ENCODE measurements at places on chromosomes 1 and 21.
A peak's percentile ranks its signal among the peaks of the same experiment; 100 is the strongest.

GRCh38 chr1:224433041-224433691 is 1.4 kb downstream of the WDR26 start:
- peak; percentile 24 for DNase-seq

DNA sequence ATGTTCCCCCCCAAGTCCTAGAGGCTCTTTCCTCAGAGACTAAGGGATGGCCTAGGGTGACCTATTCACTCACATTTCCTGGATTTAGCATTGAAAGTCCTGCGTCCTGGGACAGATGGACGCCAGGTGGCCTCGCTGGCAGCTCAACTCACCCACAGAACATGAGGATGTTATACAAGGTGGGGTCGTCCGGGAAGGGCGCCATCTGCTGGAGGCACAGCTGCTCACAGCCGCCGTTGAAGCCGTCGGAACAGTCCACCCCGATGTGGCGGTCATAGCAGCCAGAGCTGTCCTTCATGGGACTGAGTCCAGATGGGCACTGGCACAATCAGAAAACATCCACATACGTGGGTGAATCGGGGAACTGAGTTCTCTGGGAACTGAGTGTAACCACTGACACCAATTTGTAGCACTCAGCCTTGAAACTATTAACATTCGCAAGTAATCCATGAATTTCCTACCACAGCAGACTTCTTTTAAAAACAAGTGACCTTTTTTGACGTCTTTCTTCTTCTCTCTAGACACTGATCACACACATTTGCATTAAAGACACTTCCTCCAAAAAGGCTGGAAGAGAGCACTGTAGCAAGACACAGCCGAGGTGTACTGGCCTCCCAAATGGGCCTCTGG is 215.4 kb downstream of the ASTN1 start:
- no peak for DNase-seq

DNA sequence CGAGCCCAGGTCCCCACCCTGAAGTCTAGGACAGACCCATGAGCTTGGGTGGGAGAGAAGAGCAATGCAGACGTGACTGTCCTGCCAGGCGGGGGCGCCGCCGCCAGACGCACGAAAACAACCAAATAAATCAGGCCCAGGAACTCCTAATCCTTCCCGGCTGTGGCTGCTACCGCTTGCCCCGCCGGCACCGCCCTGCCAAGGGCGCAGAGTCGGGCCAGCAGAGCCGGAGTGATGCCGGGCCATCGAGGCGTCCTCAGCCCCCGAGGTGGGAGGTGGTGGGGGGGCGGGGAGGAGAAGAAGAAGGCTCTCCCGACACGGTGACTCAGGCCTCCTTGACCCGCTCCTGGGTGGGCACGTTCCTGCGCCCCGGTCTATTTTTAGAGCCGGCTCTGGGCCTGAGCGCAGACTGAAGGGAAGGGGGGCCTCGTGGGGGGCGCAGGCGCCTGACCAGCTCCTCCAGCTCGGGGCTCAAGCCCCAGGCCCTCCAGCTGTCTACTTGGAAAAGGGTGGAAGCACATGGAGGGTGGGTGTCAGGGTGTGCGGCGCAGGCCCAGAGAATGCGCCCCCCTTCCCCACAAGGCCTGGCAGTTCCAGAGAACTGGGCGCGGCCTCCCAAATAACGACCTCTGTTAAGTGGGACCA is 10.7 kb upstream of the COL16A1 start:
- peak; percentile 15 for DNase-seq

GRCh38 chr1:93593854-93594602 is 87.6 kb downstream of the BCAR3 start:
- no peak for DNase-seq

DNA sequence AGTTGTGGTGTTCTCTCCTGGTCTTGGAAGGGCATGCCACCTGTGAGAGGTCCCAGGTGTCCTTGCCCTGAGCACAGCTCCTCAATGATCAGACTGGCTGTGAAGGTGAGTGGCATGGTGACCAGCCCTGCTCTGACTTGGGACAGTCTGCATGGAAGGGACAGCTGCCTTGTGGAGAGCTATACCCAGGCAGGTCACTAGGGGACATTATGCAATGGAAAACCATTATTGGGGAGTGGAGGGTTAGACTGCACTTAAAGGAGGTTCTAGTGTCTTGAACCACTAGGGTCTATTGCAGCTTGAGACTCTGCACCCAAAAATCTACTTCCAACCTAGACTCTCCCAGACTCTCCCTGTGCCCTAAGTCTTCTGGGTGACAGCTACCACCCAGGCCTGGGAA is 24.8 kb downstream of the FAM78B start:
- no peak for DNase-seq

DNA sequence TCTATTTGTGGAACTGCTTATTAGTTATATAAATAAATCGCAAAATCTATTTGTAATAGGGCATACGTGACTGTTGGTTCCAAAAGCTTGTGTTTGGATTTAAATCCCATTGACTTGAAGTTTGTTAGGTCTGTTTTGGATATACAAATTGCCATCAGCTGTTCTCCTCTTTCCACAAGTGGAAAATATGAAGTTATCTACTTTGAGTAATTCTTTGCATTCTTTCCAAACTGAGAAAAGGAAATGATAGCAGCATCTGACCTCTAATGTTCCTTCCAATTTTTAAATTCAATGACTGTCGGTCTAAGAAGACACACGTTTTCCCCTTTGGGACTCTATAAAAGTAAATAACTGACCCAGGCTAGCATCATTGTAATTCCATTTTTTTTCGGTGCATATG is 165.7 kb upstream of the SGIP1 start:
- DNase-seq, result no peak

DNA sequence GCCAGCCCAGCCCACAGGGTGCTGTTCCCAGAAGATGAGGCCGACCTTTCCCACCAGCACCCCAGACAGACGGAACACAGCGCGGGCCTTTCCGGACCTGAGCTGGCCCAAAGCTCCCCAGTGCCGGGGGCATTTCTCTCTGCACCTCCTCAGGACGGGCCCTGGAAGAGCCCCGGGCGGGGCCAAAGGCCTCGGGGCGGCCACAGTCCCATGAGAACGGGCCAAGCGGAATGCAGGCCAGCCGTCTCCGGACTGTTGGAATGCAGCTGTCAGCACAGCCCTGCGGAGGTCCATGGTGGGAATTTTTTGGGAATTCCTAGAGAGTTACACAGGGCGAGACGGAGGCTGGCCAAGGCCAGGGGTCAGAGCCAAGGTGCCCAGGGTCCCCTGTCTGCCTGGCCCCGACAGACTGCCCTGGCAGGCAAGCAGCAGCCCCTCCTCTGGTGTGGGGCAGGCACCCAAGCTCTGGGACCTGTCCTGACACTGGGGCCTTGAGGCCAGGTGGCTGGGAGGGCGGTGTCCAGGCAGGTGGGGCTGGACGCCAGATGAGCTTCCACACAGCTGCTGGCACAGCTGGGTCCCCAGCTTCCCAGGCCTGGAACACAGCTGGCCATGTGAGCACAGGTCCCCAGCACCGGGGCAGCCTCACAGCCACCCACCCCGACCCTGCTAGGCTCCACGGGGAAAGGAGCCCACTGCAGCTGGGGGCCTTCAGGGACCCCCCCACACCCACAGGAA is 63.0 kb downstream of the MEGF6 start:
- no peak for DNase-seq

DNA sequence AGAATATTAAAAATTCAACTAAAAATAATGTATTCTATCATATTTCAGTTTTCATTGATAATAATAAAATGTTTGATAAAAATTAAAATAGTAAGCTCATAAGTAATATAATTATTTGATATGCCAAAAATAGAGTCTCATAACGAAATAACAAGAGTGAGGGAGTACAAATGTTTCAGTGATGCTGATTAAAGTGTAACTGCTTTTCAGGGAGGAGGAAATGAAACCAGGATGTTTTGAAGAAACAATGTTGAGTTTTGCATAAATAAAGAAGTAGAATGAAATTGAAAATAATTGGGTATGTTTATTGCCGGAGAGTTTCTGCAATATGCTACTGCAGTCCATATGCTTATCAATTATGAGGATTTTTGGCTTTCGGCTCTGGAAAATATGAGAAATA is 1159.8 kb upstream of the ADGRL2 start:
- DNase-seq, result no peak

DNA sequence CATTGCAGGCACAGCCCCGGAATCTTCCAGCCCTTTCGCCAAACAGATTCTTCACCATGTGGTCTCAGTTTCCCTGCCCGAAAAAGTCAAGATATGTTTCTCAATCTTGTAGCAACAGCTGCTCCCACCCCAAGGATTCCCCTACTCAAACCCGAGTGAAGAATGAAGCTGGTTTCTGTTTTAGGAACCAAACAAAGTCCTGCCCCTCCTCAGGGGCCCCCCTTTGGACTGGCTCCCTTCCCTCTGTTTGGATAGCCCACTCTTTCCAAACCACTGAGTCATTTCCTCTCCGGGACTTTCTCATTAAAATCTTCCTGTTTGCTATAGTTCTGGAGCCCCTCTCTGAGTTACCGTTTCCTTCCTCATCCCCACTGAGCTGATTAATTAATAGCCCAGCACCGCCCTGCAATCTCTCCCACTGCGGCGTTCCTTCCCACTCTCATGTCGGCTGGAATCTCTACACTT is 100.9 kb downstream of the TSEN15 start:
- DNase-seq, result no peak

DNA sequence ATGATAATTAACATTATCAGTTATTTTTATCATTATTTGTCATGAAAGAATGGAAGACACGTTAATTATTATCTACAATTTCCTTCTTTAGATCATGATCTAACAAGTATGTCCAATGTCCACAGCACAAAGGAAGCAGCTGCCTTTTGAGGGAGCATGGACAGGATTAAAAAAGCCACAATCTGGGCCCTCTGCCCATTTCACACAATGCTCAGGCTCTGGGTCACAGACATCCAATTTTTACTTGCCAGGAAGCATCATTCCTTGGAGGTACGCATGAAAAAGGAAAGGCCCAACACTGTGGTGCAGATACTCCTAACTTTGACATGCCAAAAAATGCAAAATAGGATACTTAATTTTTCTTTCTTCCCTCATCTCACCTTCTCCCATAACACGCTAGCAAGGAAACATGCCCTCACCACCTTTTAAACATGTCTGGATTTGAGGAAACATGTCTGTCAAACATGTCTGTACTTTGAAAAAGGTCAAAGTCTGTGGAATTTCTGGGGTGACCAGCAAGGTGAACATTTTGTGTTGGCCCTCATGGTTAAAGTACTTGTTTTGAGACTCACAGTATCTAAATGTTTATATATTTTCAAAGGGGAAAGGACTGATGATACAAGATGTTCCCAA is 40.0 kb downstream of the GADD45A start:
- DNase-seq, result no peak

- DNase-seq, result no peak
Measured at GRCh38 chr1:203898458-203899352, 37.3 kb downstream of the SNRPE start.

- no peak for DNase-seq
Measured at GRCh38 chr1:41790351-41790750, 128.4 kb downstream of the HIVEP3 start.

GRCh38 chr1:28899267-28899666 is 15.1 kb upstream of the EPB41 start:
- DNase-seq, result no peak

DNA sequence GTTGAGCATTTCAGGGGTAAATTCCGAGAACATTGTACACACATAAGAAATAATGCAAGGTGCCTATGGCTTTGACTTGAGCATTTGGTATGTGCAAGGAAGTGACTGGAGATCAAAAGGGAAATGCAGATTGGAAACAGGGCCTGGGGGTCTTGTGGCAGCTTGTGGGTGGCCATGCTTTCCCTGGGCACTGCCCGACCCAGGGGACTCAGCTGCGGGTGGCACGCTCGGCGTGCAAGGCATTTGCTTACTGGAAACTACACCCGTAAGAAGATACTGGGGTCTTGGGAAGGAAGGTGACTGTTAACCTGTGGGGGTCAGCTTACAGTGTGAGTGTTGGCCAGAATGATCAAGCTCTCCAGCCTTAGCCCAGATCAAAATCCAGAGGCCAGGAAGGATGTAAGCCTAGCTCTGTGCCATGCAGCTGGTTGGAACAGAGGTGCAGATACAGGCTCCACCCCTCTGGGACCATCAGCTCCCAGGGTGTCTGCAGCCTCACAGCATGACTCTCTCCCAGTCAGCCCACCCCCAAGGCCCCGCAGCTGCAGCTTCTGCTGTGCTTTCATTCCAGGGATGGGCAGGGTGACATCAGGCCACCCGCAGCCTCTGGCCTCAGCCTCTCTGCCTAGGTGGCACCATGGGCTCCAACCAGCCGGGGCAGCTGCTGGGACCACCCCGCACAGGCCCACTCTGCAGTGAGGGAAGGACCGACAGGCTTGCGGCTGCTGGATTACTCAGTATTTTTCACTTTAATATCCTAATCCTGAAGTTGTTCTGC is 55.1 kb downstream of the KIF26B start:
- no peak for DNase-seq

DNA sequence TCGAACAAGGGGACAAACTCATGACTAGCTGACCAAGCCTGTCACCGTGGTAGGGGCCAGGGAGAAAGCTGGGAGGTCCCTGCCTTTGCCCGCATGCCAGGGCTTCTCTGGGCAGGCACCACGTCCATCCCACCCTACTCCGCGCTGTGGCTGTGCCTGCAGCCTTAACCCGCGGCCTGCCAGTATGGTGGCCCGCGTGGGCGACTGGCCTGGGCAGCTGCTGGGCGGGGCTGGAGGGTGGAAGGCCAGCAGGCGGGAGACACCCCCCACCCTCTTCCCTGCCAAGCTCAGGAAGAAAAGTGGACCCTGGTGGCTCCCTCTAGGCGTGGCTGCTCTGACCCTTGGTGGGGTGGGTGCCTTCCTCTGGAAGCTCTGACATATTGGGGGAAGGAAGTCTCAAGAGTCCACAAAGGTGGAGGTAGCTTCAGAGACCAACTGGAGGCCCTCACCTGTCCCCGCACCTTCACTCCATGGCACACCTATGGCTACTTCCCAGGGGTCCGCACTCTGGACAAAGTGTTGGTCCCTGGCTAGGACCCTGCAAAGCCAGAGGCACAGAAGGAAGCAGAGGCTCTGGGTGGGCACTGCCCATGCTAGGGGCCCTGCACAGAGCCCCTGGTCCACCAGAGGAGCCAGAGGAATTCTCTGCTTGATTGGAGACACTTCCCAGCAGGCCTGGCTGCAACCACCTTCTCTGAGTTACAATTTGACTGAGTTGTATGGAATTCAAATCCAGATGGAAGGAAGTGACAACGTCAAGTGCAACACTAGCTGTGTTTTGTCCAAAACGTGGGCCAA is 3.3 kb upstream of the SKI start:
- no peak for DNase-seq

DNA sequence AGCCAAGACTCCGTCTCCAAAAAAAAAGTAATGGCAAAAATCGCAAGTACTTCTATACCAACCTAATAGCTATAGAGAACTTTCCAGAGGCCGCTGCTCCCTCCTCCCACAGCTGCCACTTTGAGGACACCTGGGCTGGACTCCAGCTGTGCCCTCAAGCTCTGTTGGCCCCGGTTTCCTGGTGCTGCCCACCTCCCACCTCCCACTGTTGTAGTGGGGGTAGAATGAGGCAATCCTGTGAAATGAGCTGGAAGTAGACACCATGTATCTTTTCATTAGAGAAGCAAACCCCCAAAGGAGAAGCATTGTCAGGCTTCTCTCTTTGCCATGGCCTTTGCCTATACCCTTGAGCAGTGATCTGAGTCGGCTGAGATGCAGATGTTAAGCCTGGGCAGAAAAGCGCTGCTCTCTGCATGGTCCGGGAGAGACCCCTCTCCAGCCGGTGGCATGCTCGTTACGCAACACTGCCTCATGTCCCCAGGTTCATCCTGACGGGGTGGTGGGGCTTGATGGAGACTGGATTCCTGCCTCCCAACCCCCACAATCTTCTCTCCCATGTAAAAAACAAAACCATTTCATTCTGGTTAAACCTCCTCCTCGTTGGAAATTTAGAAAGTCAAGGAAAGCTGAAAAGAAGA is 39.7 kb downstream of the SIM2 start:
- no peak for DNase-seq

Data from activated CD4-positive, alpha-beta T cell treated with anti-CD3 and anti-CD28 coated beads, Interleukin-2, amount 50 U/mL, for 1 hour (primary cell).